ENCODE measurements at places on chromosomes 7 and 10.

DNA sequence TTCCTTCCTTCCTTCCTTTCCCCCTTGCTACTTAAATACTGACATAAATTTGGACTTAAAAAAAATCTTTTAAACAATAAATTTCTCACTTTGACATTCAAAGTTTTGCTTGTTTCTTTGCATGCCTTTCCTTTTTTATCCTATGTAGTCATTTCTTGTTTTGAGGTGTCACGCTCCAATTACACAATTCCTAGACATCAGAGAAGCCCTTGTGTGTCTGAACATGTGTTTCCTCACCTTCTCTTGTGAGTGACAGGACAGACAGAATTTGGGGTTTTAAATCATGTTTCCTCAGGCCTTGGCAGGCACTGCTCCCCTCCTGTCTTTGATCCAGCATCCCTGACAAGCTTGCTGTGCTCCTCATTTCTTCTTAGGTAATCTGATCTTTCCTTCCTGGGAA, 91.3 kb downstream of the CYTH3 start:
- no peak for DNase-seq

GRCh38 chr7:88151119-88151790, 68.6 kb downstream of the SRI start:
- no peak for DNase-seq

DNA sequence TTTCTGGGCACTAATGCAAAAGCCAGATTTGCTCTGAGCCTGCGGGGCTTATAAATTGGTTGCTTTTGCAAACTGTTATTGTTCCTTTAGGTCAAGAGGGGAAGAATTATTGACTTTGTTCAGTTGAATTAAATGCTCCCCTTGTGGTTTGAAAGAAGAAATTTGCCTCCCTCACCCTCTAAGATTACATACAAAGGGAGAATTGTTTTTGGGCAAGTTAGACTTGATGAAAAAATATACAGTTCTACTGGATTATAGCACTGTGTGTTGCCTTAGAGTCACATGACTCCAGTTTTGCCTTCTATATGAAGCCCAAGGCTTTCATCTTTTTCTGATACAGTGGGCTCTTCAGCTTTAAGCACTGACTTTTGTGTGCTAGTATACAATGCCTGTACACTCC, 1265.8 kb upstream of the LRRTM3 start:
- DNase-seq, result no peak

DNA sequence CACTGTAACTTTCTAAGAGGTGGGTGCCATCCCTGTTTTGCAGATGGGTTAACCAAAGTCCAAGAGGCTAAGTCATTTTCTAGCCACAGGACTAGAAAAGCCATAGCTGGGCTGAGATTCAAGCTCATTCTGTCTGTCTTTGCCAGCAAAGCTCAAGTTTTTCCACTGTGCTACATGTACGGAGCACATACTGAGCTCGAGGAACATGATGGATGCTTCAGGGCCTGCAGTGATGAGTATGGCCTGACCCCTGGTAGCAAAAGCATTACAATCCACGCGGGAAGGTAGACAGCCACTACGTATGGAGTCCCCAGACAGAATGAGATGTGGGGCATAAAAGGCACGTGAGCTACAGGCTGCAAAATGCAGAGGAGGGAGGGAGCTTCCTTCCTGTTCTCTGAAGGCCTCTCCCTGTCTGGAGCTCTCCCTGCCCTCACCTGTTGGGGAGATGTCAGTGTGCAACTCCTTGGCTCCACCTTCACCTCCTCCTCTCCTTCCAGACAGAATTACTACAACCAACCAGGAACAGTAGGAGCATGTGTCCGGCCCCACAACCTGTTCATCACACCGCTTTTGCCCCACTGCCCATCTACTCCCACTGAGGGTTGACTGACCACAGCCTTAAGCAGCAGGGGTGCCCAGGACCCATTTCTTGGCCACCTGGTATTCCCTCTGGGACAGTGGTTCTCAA, 16.4 kb downstream of the ITPRIP start:
- no peak for DNase-seq

DNA sequence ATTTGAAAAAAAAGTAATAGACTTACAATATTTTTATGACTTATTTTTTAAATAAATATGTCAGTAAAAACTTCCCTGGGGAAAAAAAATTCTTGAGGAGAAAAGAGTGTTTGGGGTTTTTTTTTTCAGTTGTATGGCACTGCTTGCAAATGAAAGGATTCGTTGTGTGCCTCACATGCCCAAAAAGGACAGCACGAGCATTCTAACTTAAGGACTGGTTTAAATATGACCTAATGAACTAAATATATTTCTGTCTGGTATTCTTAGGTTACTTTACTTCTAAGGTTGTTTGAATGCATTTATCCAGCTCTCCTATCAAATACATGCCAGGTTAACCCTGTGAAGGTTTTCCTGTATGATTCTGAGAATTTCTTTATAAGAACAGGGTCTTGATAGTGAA, 988 bp upstream of the CD36 start:
- DNase-seq, result no peak
